ENCODE measurements at places on chromosomes 7 and 10. TPM values are rescaled to one million over a fixed set of nuclear protein-coding genes. Genes with fewer than 3 reads are reported as not detected.

- DNase-seq, result peak; percentile 60
These were observed 80.2 kb downstream of the HTR7 start for GRCh38 chr10:90777621-90778020.

- DNase-seq, result no peak
These were observed 27.0 kb upstream of the TBX20 start for GRCh38 chr7:35280902-35281301.

The SOSTDC1 gene
- polyA plus RNA-seq, result 2.0 TPM

DNA sequence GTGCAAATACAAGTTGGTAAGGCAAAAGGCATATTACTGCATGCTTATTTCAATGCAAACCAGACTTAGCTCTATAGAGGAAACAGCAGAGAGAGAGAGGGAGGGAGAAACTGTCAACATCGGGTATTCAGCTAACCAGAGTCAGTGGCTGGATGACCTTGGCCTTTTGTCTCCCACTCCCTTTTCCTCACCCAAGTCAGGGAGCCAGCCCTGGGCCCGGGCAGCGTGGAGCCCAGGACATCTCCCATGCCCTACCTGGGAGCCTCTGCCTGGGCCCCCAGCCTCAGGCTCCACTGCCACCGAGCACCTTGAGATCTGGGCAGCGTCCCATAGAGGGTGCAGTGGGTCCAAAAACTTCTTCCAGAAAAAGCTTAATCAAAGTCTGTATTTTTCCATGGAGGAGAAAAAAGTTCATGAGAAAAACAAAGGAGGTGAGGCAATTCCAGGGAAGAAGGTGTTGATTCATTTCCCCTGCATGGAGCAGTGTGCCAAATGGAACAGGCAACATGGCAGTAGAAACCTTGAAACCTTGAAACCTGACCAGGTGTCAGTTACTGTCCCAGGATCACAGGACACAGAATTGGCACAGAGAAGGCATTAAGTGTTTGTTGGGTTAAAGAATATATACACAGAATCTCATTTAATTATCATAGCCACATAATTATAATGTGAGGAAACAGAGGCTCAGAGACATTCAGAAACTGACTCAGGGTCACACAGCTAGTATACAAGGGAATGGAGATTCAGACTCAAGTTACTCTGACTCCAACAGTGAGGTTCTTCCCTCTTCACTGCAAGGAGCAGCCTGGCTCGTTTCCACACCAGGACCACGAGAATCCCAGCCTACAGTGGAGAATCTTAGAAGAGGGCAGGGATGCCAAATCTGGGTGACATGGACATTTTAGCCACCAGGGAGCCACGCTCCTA, 5.8 kb upstream of the NCOA4 start:
- no peak for DNase-seq

The STK31 gene
- not detected for polyA plus RNA-seq

GRCh38 chr10:35848412-35848811, 206.3 kb upstream of the FZD8 start:
- DNase-seq, result no peak

The EN2 gene
- polyA plus RNA-seq, result not detected

DNA sequence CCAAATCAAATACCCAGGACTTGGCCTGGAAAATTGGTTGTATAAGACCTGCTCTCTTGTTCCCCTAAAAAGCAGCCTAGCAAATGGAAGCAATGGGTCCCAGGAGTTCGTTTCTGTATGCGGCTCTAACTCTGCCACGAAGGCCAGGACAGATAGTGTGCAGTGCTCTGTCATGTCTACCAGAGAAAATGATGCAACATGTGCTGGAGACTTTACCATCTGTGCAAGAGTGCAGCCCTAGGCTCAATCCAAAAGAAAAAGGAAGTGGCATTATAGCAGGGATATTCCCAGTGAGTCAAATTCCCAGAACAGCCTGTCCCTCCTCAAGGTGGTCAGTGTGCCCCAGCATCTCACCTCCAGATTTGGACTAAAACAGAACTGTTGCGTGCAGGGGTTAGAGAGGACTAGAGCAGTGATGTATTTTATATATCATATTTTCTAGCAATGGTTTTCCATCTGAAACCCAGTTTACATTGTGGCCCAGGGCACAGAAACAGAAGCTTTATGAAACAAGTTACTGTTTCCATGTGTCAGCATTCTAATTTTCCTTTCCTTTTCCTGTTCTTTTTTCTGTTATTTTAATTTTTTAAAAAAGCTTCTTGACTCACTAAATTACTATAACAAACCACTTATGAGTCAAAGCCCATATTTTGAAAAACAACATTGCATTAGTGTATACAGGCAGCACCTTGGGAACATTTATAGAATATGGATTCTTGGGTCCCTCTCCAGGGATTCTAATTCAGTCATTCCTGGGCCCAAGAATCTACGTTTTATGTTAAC, 311.2 kb downstream of the RNLS start:
- no peak for DNase-seq

DNA sequence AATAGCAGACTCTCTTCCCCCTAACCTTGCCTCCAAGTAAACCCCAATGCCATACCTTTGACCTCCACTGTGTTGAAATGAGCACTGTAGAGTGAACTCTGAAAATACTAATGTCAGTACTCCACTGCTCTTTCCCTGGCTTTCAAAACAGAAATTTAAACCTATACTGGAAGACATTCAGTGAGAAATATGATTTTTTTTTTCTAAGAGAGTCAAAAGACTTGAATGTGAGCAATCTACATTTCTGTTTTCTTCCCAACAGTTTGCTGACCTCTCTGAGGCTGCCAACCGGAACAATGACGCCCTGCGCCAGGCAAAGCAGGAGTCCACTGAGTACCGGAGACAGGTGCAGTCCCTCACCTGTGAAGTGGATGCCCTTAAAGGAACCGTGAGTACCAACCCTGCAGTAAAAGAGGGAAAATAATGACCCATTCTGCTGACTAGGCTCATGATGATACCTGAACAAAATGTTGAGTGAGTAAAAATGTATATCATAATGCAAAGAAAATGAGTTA, 6.4 kb downstream of the VIM start:
- DNase-seq, result no peak

The ATRNL1 gene
- polyA plus RNA-seq, result 5.4 TPM

DNA sequence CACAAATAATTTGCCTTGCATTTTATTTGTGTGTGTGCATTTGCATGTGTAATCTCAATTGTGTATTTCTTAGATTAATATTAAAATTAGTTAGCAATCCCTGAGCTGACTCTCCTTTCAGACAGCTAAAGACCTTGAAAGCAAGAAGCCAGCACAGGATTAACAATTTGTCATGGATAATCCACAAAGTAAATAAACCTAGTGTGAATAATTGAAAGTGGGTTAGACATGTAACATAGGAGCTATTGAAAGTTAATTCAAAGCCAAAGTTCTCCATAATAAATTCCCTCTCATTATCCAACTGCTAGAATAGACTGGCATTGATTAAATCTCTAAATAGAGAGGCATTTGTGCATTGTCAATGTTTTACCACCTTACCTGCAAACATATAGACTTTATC, 326.1 kb downstream of the PLXDC2 start:
- DNase-seq, result no peak

DNA sequence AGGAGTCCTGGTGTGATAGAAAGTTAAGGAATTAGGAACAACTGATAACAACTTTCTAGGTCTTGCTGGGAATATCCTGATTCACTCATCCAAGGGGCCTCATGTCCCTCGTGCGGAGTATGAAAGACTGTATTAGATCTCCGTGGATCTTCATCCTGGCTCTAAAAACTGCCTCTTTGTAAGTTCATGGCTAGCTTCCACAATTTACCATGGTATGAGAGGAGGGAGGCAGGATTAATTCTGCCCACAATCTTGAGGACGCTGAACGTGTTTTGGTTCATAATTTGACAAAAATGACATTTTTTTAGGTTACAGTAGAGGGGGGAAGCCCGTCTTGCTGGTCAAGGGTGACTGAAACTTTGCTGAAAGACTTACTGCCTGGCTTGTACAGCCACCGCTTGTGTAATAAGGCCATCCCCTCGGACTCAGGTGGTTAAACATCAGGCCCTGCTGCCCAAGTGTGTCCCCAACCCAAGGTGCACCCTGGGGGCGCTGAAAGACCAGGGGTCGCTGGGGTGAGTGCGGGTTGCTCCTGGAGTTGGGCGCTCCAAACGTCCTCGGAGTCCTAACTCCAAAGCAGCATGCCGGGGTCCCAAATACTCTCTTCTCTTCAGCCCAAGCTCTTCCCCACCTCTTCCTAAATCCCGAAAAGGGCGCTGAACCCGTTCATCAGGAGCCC, 733 bp downstream of the HIBADH start:
- no peak for DNase-seq

The THSD7A gene
- polyA plus RNA-seq, result 1.5 TPM
